ENCODE measurements at places on chromosomes 4 and X.

- DNase-seq = no peak
These were observed 95.8 kb upstream of the LDB2 start for GRCh38 chr4:16993956-16994840.

- DNase-seq = no peak
These were observed 9.7 kb upstream of the MSANTD1 start for GRCh38 chr4:3239303-3239702.

DNA sequence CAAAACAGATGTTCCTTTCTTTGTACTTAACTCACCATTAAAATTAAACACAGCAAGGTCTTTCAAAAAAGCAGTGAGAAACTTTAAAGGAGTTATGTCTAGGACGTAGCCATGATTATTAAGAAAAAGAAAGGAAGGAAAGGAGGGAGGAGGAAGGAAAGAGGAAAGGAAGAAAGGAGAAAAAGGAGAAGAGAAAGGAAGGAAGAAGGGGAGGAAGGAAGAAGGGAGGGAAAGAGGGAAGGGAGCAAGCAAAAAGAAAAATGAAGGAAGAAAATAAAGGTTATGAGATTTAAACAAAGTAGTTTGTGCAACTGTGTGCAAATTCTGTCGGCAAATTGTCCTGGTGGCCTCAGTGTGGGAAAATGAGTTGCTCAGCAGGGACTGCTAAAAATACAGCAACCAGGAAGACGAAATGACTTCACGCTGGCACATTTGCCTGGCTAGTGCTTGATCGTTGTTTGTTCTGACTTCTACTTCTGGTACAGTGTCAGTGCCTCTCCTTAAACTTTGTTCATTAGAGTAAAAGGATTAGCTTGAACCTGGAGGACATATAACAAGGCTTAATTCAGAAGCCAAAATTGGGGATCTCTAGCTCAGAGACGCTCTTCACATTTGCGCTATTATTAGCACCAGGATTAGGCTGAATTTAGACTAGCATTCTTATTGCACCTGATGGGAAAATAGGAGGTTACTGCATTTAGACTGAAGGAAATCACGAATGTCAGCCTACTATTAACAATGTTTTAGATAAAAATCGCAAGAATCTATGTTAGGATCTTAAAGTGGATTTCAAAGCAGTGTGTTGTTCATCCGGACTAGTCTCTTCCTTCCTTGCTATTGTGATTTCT, 81.2 kb downstream of the DCK start:
- no peak for DNase-seq

DNA sequence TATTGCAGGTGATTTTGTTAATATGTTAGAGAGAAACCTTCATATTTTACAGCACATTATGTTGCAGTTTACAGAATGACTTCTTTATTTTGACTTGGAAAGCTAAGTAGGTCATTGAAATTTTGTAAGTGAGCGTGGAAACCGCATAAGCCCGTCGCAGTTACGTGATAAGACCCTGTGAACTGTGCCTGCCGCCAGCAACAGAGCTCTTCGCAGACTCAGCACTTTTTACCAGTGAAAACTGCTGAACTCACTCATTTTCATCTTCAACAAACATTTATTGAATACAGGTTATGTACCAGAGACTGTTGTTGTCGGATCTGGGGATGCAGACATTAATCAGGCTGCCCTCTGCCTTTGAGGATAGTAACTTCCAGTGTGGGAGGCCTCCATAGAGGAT, 355.7 kb downstream of the HS3ST1 start:
- no peak for DNase-seq

Measured in renal cortical epithelial cell (primary cell).